Erythroblast (primary cell): ENCODE measurements at places on chromosomes 7 and 10.

- DNase-seq, result no peak
These were observed 46.9 kb upstream of the GJD4 start for GRCh38 chr10:35558276-35558675.

DNA sequence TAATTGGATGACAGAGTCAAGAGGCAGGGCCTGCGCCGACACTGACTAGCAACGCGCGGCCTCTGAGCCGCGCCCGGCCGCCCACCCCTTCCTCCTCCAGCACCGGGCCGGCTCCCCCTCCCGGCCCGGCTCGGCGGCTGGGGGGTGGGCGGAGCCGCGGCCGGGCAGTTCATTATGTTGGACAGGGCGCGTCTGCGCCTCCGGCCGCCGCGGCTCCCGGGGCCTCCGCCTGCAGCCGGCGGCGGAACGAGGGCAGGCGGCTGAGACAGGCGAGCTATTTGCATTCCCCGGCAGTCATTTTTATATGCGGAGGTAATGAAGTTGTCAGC, 106.7 kb downstream of the SNX10 start:
- peak; percentile 63 for DNase-seq

GRCh38 chr10:130141878-130142277, 5.7 kb downstream of the GLRX3 start:
- DNase-seq, result no peak

DNA sequence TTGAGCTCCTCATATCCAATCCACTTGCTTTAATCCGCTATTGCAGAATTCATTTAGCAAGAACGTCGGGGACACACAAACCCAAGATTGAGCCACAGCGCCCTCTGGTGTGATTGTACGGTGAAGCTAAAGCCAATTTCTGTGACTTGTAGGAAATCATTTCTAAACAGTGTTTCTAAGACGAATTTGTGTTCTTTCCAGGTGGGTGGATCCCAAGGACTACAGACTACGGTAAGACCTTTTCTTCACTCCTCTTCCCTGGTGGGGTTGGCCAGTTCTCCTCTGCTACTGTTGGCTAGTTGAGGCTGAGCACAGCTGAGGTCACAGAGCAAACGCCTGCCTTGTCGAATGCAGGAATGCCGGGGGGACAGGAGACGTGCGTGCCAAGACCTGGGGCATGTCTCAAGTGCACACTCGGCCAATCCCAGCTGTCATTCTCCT, 5.2 kb downstream of the DMBT1 start:
- DNase-seq, result peak; percentile 67

DNA sequence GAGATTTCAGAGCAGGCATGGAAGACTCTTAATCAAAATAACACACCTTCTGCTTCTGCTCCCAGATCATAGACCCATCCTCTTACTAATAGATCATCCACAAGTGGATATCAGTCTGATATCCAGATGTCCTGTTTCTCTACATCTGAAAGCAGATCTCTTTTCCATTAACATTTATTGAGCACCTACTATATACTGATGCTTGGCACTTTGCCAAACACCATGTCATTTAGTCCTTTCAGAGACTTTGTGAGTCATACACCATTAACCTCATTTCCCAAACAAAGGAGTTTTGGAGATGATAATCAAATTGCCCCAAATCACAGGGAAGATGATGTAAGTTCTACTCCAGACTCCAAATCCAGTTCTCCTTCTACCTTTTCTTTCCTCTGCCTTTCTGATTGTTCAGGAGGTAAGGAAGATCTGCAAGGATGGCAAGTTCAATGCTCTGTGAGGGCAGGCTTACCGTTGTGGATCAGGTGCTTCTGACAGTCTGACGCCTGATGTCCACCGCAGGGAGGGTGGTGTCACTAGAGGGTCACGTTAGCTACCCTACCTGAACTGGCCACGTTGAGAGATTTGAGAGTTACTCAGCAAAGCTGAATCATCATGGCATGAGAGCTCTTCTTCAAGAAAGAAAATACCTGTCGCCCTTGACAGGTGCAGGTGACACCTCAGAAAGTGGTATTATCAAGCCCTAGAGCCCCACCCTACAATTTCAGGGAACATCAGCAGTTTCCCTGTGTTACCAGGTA, 269.6 kb upstream of the ZMIZ1 start:
- DNase-seq, result peak; percentile 2

GRCh38 chr7:3179456-3179855, 121.6 kb upstream of the SDK1 start:
- DNase-seq, result no peak
